ENCODE measurements at places on chromosomes 3 and 15.

DNA sequence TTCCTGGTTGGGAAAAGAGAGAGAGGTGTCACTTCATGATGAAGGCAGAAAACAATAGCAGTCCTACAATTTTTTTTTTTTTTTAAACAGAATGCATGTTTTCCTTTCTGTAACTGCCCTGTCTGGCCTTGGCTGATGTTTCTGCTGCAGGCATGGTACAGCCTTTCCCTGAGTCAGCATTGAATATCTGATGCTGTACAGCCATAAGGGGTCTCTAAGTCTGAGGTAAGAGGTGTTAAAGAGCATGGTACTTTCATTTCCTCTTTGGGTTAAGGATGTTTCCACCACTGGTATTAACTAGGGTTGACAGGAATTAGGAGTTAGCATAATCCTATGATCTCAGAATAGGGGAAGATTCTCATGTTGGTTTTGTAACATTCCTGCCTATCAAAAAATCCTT, 147.4 kb downstream of the CHST2 start:
- no peak for DNase-seq

DNA sequence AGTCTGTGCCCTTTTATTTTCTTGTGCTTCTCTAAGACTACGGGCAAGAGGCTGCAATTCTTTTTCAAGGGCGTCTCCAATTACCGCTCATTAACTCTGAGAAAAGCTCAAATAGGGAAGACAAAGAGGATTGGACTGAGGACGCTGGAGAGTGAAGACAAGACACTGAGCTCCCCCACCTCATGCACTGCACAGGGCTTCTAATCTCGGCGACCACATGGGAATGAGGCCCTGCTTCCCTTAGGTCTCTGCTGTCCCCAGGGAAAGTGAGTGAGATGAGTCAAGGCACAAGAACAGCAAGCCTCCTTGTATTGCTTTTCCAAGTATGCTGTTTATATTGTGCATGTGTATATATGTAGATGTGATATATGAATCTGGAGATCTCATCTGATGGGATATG, 392.2 kb upstream of the CFAP20DC start:
- DNase-seq: no peak

DNA sequence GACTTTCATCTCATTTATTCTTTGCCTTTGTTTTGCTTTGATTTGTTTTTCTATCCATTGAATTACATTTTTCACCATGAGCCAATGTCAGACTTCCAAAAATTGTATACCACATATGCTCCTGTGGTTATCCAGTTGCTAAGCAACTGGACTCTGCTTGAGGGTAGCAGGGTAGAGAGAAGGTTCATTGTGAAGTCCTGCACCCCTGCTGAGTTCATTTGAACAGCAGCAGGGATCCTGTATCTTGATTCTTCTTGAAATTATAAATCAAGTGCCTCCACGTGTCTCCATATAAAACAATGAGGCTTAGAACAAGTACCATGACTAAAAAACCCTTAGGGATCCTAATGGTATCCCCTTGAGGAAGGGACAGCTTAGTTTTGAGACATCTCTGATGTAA, 449.3 kb downstream of the ROBO2 start:
- no peak for DNase-seq

GRCh38 chr3:114205541-114205940, 26.7 kb upstream of the DRD3 start:
- no peak for DNase-seq

DNA sequence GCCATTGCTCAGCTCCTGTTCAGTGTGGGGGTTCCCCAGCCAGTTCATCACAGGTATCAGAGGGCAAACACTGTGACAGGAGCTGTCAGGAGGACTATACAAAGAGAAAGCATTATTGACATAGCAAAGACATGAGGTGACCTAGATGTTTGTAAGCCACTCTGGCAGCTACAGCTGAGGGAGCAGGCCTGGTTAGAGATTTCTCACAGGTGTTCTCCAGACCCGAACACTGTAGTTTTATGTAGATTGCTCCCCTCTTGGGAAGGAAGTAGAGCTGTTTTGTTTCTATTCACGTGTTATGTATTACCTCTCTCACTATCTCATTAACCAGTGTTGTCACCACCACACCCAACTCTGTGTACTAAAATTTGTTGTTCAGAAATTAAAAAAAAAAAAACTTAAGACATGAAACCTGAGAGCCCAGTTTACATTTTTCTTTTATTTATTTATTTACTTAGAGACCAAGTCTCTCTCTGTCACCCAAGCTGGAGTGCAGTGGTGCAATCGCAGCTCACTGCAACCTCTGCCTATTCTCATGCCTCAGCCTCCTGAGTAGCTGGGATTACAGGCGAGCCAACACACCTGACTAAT, 123.7 kb downstream of the RBPMS2 start:
- no peak for DNase-seq

DNA sequence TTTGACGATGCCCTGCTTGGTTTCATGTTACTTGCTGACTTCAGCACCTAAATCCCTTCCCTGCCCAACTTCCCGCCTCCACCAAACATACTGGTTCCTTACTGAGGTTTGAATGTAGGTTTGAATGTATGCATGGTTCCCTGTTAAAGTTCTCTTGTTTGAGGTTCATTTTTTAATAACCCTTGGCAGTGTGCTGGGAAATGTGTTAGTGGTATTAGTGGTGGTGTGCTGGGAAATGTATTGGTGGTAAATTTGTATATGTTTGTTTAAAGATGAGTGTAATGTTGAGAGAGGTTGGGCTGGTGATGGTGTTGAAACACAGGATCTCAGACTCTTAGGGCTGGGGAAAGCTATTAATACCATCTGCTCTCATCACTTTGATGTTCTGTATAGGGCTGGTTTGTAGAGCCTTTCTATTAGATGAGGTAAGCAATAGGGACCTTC, 392.7 kb downstream of the PTPRG start:
- peak; percentile 52 for DNase-seq

DNA sequence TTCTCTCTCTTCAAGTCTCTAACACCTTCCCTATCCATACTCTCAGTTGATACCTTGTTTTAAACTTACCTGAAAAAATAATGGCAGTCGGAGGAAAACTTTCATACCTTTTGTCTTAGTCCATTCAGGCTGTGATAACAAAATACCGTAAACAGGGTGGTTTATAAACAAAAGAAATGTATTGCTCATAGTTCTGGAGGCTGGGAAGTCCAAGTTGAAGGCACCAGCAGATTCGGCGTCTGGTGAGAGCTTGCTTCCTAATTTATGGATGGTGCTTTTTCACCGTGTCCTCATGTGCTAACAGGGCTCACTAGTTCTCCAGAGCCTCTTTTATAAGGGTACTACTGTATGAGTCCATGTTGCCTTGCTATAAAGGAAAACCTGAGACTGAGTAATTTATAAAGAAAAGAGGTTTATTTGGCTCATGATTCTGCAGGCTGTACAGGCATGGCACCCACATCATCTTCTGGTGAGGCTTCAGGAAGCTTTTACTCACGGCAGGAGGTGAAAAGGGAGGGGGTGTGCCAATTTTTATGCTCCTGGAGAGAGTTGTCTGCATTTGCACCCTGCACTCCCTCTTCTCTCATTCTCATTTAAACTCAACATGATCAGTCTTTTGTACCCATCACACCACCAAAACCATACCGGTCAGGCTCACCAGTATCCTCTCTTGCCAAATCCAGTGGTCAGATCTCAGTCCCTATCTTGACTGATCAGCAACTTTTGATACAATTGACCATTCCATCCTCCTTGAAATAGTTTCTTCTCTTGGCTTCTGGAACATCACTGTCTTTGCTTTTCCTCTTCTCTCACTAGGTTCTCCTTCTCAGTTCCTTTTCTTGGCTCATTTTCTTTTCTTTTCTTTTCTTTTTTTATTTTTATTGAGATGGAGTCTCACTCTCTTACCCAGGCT, 21.6 kb downstream of the ST6GAL1 start:
- DNase-seq: no peak

DNA sequence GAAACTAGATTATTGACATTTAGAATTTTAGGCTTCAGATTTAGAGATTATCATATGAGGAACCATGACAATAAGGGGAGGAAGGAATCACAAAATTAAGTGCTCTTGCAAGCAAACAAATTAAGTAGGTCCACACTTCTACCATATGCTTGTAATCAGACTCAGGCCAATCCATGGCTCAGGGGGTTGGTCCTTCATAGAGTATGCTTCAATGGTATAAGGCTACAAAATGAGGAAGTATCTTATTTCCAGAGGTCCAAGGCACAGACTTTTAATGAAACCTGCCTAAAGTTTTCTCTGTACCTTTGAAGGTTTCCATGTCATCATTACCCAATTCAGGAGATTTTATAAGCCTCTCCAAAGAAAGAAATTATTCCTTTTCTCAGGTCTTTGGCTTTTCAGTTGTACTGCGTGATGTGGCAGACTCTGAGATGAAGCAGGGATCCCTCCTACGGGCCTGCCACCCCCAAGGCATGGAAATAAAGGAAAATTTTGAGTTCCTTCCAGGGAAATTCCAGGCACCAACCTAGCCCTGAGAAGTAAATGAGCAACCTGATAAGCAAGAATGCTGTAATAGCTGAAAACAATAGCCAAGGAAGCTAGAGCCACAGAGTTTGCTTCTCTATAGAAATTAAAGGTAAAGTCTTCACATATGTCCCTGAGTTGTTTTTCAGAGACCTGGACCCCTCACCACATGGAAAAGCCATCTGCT, 36.3 kb downstream of the SERPINI2 start:
- DNase-seq: no peak

GRCh38 chr3:117255736-117256135, 546.2 kb downstream of the TUSC7 start:
- DNase-seq: no peak

DNA sequence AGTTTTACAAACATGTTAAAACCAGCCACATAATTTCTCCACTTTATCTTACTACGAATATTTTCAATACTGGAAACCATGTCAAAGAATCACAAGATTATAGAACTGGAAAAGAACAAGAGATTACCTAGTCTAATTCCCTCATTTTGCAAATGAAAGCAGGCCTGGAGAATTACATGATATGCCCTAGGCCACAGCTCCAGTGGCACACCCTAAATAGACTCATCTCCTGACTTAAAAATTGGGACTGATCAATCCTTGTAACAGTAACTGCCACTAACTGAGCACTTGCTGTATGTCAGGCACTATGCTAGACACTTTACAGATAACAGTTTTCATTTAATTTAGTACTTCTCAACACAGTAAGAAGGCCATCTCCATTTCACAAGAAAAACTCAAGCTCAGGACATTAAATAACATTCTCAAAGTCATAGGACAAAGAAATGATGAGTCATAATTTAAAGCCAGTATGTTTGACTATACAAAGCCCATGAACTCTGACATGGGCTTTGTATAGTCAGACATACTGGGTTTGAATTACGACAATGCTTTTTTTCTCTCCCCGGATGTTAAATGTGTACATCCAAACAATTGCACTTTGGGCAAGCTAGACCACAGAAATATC, 9.4 kb downstream of the IGSF11 start:
- DNase-seq: no peak

DNA sequence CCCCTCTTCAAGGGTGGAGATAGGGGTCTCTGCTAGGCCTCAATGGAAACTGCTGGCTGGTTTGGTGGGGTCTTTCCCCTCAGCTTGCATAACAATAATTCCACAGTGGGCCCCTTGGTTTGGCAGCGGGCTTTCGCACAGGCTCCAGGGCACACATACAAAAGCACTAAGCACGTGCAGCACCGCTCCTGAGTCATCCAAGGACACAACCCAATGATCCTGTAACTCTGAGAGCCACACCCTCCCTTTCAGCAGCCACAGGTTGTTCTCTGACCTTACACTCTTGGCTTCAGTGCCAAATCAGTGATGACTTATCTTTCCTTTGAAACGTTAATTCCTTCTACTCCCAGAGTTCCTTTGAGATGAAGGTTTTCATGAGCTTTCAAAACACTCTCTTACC, 41.7 kb downstream of the DAPK2 start:
- DNase-seq: no peak

DNA sequence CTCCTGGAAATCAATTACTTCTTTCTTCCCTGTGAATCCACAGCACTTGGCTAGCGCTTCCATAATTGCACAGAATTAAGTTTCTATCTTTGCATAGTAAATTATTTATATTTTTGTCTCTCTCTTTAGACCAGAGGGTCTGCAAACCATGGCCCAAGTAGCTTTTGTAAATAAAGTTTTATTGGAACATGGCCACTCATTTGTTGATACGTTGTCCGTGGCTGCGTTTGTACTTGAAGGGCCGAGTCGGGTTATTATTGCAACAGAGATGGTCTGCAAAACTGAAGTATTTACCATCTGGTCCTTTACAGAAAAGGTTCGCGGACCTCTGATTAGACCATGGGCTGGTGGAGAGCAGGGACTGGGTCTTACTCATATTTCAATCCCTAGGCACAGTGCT, 102.5 kb downstream of the RPLP1 start:
- no peak for DNase-seq

DNA sequence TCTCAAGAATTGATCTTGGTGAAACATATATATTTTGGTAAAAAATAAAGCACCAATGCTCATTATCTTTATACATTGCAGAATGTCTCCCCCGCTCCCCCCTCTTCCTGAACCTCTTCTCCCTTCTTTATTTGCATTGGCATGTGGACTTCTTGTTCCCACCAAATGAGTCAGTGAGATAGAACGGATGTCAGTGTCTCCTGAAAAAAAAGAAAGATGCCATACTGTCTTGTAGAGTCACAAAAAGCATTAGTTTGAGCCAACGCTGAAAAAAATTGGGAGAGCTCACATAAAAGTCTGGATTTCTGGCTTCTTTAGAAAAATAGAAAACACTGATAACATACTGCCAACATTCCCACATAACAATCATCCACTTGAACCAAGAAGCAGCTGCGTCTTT, 32.0 kb upstream of the STXBP5L start:
- no peak for DNase-seq

GRCh38 chr3:113485161-113485609, 29.8 kb downstream of the SPICE1 start:
- no peak for DNase-seq

GRCh38 chr3:106191211-106191610, 322.4 kb upstream of the CBLB start:
- no peak for DNase-seq

- DNase-seq: no peak
Observed at GRCh38 chr15:33148129-33148751, 46.3 kb downstream of the FMN1 start.

DNA sequence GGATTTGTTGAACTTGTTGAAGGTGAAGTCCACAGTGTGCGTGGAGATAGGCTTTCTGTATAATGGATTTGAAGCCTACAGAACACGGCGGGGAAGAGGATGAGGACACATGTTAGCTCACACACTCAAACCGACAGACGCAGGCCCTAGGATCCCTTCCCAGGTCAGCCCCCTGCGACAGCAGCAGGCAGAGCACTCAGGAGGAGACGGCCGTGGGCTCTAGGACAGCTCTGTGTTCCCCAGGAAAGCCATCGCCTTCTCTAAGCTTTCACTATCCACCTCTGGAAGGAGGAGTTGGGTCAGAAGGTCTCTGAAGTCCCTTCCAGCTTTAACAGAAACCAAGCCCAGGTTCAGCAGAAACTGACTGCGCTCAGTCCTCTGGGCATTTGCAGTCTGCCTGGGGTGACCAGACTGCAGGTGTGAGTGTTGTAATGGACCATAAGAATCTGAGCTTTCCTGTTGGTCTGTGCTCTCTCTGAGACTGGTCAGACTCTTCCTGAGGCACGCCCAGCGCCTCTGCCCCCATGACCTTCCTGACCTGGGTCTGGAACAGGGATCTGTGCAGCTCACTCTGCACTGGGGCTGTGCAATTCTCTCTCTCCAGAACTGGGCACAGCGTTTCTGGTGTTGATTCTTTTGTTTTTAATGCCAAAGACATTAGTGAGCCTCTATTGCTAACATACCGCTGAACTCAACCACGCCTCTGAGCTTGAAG, 33.5 kb downstream of the UMPS start:
- DNase-seq: no peak

GRCh38 chr3:151777880-151778279, 36.0 kb upstream of the AADAC start:
- DNase-seq: no peak

- DNase-seq: no peak
Observed at GRCh38 chr3:6439824-6440223, 421.1 kb upstream of the GRM7 start.

Measured in AG08396 (cell line).